Cerebellum (tissue), 4 donors: ENCODE measurements at places on chromosomes 2 and 18. TPM values are rescaled to one million over a fixed set of nuclear protein-coding genes. Genes with fewer than 3 reads are reported as not detected.
A peak's percentile ranks its signal among the peaks of the same experiment; 100 is the strongest.

DNA sequence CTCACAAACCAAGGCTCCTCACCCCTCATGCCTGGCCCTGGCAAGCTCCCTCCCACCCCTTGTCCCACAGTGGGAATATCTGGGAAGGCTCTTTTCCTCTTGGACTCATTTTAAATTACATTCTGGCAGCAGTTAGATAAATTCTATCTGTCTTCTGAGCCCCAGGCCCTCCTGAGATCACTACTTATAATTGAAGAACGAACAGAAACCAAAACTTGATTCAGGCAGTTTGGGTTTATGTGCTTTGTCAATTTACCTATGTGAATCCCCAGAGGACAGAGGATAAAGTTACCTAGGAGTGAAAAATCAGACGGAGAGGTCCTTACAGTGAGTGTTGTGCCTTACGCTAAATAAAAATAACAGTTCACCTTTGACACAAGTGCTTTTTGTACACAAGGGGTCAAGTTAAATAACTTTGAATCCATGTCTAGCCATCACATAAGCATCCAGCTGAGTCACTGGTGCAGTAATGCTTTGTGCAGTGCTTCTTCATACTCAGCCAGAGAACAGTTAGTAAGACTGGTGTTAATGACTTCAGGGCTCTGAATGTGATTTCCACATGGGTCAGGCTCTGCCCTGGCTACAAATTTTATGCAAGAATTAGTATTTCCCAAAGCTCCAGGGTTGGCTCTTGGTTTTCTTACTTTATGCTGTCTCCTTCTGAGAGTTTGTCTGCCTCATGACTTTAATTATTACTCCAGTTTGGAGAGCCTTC lies 329.3 kb downstream of the INSIG2 start:
- DNase-seq: no peak

DNA sequence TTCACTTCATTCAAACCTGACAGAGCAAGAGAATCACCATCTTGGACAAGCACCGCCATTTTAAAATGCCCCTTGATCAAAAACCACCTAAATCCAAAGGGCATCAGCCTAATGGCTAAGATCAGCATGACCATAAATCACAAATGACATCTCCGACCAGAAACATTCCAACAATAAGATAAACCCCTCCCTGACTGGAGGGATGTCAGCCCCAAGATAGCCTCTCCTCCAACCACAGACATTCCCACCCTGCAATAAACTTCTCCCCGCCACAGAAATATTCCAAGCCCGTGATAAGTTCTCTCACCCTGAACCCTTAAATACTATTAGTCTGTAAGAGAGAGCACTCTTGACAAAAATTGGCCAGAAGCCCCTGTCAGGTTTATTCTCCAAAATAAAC lies 21.6 kb upstream of the LYPD1 start:
- DNase-seq: no peak

DNA sequence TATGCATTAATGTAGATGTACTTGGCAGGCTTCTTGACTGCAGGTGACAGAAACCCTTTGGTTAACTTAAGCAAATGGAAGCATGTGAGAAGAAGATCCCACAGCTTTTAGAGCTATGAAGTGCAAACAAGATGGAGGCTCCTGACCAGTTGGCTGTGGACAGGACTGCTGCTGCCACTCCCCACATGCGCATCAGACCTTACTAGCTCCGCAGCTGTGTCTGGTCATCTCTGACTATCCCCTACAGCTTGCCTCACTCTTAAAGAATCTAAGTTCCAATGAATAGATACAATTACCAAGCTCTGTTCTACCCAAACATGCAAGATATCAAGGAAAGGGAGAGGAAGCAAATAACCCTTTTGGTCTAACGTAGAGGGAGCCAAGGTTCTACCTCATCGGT lies 587.6 kb downstream of the DSC3 start:
- no peak for DNase-seq

- DNase-seq: no peak
These were observed 56.2 kb downstream of the TMEM200C start for GRCh38 chr18:5839102-5839501.

DNA sequence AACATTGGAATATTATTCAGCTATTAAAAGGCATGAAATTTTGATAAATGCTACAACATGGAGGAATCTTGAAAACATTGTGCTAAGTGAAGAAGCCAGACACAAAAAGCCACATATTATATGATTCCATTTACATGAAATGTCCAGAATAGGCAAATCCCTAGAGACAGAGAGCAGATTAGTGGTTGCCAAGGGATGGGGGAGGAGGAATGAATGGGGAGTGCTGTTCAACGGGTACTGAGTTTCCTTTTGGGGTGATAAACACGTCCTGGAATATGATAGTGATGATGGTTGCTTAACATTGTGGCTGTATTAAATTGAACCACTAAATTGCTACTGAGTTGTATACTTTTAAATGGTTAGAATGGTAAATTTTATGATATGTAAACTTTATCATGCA lies 8.9 kb upstream of the TWSG1 start:
- no peak for DNase-seq

GRCh38 chr18:38790303-38790702 lies 1224.7 kb upstream of the CELF4 start:
- DNase-seq: no peak

DNA sequence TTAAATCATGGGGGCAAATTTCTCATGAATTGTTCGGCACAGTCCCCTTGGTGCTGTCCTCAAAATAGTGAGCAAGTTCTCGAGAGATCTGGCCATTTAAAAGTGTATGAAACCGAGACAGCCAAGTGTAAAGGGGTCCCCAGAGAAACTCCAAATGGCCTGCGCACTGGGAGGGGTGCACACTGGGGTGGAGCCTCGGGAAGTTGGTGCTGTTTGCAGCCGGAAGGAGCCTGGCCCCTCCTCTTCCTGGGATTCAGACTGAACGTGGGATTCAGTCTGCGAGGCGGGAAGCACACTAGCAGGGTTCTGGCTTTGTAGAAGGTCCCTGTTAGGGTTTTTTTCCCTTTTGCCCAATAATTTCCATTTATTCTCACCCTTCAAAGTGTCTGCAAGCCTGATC lies 48.8 kb downstream of the RABL2A start:
- DNase-seq: no peak

- DNase-seq: no peak
These were observed 328.7 kb downstream of the SMAD2 start for GRCh38 chr18:47601581-47602272.

DNA sequence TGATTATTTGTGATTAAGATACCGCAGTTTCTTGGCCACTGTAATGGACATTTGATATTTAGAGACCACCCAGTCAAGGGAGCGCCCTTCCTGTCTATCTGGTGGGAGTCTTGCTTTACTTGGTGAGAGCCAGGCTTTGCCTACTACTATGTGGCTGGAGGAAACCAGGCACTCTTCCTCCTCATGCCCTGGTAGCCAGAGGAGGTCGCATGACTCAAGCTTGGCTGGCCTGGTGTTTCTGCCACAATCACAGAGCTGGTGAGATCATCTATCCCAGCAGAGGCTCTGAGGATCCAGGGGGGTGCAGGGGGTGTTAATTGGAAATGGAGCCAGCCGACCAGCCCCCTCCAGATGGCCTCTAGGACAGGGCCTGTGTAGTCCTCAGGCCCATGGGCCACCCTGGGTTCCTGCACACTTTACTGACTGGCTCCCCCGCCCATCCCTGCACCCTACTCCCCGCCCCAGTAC lies 46.8 kb upstream of the BIN1 start:
- no peak for DNase-seq

- DNase-seq: no peak
These were observed 100.2 kb downstream of the ARHGAP15 start for GRCh38 chr2:143229411-143229810.

- no peak for DNase-seq
These were observed 49.5 kb downstream of the TFCP2L1 start for GRCh38 chr2:121235542-121235941.

GRCh38 chr2:206799083-206799482 lies 33.7 kb downstream of the FASTKD2 start:
- no peak for DNase-seq

- peak; percentile 4 for DNase-seq
These were observed 3.5 kb upstream of the SLC9A2 start for GRCh38 chr2:102615620-102616436.

DNA sequence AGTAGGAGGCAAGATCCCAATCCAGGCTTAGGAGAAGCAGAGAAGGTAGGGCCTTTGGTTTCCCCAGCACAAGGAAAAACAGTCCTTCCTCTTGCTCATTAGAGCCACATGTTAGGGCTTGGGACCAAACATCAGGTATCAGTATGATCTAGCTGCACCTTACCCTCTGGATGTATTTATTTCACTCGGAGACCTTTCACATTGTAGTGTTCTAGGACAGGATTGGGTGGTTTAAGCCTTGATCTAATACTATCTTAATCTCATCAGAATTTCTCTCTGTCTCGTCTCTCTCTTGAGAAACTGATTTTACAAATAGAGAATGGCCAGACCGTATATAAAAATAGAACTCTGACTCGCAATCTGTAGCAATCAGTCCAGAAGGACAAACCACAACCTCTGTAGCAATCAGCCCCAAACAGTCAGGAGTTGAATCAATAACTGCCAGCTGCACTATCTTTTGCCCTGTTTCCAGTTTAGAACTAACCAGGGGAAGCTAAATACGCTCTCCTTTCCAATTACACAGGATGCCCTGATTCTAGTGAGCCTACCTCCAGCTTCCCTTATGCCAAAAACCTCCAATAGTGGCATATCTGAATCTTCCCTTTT lies 207.1 kb downstream of the TDRD15 start:
- DNase-seq: no peak

GRCh38 chr2:223460774-223461211 lies 141.4 kb downstream of the SCG2 start:
- DNase-seq: no peak

DNA sequence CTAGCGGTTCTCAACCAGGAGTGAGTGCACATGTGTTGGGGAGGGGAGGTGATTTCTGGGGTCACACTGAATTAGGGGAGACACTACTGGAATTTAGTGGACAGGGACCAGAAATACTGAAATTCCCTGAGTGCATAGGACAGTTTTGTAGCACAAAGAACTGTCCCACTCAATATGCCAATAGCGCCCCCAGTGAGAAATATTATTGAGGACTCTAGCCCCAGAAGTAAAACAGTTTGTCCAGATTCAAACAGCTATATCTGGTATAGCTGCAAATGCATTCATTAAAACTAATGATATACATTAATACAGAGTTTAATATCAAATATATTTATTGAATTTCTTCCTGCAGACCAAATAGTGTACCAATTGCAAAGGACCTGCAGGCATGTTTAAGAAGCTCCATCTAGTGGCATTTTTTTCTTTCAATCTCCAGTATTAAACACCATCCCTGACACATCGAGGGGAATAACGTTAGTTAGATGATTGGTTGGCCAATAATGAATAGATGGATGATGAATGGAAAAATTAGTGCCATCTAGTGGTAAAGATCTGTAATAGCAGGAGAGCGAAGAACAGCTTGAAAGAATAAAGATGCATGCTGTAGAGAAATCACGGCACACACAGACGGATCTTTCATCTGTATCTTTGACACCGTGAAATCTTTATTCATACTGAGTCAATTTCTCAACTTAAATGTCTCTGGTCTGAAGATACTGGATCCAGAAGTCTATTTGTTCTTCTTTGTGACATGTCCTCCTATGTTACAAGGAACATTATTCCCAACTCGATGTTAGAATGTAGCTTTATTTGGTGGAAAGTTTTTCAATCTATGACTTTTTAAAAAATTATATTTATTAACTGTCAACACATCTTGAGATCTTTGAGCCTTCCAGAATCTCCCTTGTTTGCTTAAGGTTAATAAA lies 62.5 kb downstream of the DHRS9 start:
- peak; percentile 32 for DNase-seq

The EML6 gene
- 23.0 TPM for total RNA-seq

The MTCL1 gene
- 26.7 TPM for total RNA-seq

The RNF152 gene
- total RNA-seq: 80.7 TPM

The KCNJ3 gene
- total RNA-seq: 16.2 TPM

The SPTBN1 gene
- total RNA-seq: 281 TPM

The PAIP2B gene
- total RNA-seq: 17.3 TPM

The DSG2 gene
- total RNA-seq: 4.7 TPM

The CLEC4F gene
- not detected for total RNA-seq

The TMEM185B gene
- total RNA-seq: 16.6 TPM

The UNC80 gene
- 34.8 TPM for total RNA-seq
